ENCODE measurements at places on chromosomes 7 and 10.

- DNase-seq = no peak
Measured at GRCh38 chr10:43128331-43128730, 9.9 kb upstream of the CSGALNACT2 start.

GRCh38 chr10:69842882-69843281 is 41.2 kb downstream of the COL13A1 start:
- peak; percentile 19 for DNase-seq

DNA sequence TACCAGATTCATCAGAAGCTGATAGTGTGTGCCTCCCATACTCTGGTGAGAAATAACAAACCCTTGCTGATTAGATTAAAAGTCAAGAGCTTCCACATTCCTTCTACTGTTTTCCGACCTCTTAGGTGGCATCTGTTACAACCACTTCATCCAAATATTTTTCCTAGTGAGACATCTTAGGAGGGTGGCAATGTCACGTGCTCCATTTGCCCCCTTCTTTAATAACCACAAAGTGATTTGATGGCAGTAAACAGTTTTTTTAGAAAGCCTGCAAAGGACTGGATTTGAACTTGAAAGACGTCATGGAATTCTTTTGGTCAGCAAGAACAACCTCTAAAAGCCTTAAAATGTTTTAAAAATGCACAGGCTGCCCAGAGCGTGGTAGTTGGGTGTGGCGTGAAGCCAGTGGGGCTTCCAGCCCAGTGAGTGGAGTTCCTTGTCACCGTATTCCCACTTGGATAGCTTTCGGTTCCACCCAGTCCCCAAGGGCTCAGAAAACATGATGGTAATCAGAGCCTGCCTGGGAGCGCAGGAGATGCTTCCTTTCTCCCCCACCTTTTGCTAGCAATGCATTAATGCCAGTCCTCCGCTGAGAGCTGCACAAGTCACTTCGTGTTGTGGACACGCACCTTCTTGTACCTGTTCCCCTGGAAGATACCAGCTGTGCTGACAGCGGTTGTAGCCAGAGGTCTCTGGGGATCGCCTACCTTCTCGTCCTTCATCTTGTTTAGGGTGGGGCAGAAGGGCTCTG is 256.4 kb downstream of the KIAA1217 start:
- no peak for DNase-seq

DNA sequence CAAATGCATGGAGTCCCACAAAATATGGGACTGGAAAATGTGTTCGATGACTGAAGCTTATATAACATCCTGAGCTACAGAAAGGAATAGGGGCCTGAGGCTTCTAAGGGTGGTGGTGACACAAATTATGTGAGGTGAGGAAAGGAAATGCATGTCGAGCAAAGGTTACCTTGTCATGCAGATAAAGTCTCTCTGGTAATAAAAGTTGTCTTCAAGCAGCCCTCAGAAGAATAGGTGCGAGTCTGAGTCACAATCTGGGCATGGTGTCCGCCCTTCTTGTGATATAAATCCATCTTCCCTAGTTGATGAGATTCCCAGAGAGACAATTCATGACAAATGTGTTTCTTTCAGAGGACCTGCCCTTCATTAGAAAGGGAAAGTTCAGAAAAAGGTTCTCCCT is 985.2 kb upstream of the C7orf33 start:
- DNase-seq = peak; percentile 51

- DNase-seq = no peak
Measured at GRCh38 chr10:100158044-100158805, 27.6 kb downstream of the ERLIN1 start.

DNA sequence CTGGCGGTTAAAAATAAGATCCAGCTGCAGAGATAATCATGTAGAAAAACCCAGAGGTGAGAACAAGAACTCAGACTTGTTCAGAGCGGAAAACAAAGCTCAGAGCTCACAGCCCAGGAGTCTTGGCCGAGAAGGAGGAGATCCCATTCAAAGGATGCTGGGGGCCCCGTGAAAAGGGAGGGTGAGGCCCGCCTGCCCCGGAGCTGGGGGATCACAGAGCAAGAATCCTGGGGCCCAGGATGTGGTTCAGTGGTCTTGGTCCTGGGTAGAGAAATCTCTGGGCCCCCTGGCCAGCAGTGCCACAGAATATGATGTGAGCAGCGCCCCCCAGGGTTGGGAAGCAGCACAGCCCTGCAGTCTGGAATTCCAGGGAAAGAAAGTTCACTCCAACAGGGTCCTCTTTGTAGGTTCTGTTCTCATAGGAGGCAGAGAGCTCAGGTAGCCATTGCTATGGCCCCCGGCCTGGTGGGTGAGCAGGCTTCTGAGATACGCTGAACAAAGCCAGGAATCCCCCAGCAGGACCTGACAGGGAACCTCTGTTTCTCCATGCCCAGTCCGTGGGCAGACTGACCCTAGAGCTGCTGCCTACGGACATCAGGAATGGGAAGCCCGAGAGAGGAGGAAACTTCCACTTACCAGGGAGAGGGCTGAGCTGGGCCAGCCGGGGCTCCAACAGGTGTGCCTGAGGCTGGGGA is 77.7 kb upstream of the GNA12 start:
- DNase-seq = peak; percentile 51

- DNase-seq = no peak
Measured at GRCh38 chr7:98922392-98923187, 44.3 kb downstream of the TRRAP start.

DNA sequence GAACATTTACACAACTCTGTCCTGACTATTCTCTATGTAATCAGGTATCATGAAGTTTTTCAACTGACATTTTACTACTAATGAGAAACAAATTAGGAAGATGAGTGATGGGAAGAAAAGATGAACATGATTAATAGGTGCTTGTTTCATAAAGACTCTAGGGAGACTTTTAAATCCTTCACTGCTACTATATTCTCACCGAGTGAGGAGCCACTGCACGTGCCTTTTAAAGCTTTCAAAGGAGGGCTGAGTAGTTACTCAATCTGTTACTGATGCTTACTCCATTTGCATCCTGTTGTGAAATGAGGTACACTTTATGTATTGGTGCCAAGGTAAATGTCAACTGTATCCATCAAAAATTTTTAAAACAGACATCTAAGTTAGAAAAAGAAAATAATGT is 1.3 kb upstream of the COMMD3 start:
- no peak for DNase-seq

- DNase-seq = no peak
Measured at GRCh38 chr10:6563731-6564130, 16.3 kb downstream of the PRKCQ start.

GRCh38 chr10:110829721-110830410 is 41.9 kb upstream of the PDCD4 start:
- no peak for DNase-seq

DNA sequence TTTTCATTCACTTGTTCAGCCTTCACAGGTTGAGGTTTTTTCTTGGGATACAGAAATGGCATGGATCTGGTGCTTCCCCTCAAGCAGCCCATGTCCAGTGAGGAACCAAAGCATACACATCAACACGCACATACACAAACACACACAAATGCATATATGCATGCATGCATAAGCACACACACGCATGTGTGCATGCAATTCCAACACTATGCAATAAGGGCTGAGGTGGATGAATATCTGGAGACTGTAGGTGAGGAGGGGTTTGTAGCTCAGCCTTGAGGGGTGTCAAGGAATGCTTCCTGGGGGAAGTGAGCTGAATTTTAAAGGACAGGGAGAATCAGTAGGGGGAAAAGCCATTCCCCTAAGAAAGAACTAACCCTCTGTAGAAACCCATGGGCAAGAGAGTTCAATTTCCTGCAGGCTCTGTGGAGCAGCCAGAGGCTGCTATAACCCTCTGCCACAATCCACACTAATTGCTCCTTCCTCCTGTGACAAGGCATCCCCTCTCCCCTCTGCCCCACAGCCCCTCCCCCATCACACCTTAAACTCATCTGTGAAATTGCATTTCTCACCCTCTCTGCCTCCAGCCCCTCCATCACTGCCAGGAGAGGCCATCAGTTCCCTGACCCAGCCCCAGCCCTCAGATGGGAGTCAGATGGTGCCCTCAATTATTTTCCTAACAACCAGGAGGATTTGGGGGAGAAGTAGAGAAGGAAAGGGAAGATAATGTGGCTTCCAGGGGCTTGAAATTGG is 316.4 kb downstream of the RPS24 start:
- no peak for DNase-seq

DNA sequence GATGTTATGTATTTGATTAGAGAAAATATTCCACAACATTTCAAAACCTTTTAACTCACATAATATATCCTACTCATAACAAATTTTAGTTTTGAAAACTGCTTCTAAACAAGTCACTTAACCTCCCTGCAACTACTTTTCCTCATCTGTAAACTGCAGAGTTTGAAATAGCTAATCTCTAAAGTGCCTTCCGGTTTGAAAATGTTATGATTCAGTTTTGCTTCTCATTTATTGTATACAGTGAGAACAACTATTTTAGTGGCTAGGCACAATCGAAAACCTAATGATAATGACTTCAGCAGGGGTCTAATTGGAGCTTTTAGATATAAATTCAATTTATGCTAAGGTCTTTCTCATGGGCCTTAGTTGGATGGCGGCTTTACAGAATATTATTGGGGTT is 30.7 kb upstream of the TEX47 start:
- DNase-seq = no peak

GRCh38 chr7:88516429-88516828 is 209.7 kb upstream of the STEAP4 start:
- DNase-seq = no peak
